ENCODE measurements at places on chromosomes 5 and 9.

DNA sequence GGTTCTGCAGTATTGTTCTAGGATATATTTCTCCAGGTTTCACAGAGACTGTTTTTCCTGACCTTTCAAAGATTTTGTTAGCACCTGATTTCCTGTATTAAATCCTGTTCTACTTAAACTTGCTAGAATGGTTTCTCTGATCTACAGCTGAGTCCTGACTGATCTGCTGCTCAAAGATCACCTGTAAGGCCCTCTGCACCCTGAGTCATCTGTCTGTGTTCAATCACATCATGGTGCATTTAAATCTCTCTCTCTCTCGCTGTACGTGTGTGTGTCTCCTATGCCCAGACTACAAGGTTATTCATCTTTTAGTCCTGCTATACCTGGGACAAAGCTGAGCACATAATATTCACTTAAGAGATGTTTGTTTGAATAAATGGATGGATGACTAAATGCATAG is 13.3 kb upstream of the C5orf63 start:
- DNase-seq = no peak

GRCh38 chr9:20408513-20408912 is 213.8 kb downstream of the MLLT3 start:
- DNase-seq = no peak

DNA sequence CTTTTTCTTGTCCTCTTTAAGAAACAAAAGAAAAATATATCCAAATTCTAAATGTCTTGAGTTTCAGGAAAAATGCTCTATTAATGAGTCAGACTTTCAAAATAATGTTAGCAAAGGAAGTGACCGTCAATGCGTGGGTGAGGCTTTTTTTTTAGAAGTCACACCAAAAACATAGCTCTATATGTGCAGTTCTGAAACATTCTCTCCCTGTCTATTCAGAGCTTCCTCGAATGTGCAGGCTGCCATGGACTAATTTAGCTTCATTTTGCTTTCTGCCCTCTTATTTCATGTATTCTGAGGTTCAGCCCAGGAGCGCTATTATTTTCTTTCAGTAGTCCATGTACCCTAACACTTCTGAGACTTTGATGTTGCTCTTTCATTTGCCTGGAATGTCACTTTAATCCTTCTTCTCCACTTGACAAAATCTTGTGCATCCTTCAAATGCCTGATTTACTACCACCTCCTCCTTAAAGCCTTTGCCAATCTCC is 72.5 kb upstream of the RASA1 start:
- DNase-seq = no peak

DNA sequence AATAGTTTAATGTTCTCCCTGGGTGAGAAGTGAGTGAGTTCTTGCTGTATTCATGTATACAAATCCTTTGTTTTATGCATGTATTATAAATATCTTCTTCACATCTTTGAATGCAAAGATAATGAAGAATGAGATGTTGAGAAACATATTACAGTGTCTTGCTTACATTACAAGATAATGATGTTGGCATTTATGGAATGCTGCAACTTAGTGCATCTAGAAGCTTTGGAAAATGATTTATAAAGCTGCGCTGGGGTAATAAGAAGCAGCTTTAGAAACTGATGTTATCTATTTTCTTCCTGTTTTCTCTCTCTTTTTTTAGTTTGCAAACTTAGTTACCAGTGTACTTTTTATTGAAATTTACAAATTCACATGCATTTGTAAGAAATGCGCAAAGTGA is 673.4 kb downstream of the KCTD16 start:
- DNase-seq = no peak

- no peak for DNase-seq
These were observed at the start of gene RASGRF2 for GRCh38 chr5:80959768-80960442. Gene RASGRF2 (plus strand): TSS chr5:80960363. CDS start chr5:80960739, 376 bp downstream.

GRCh38 chr9:105146677-105147076 is 97.8 kb upstream of the SLC44A1 start:
- DNase-seq = no peak

GRCh38 chr9:126113176-126113575 is 213.5 kb upstream of the MVB12B start:
- DNase-seq = no peak

GRCh38 chr5:38403406-38403805 is 145.0 kb downstream of the EGFLAM start:
- DNase-seq = no peak

DNA sequence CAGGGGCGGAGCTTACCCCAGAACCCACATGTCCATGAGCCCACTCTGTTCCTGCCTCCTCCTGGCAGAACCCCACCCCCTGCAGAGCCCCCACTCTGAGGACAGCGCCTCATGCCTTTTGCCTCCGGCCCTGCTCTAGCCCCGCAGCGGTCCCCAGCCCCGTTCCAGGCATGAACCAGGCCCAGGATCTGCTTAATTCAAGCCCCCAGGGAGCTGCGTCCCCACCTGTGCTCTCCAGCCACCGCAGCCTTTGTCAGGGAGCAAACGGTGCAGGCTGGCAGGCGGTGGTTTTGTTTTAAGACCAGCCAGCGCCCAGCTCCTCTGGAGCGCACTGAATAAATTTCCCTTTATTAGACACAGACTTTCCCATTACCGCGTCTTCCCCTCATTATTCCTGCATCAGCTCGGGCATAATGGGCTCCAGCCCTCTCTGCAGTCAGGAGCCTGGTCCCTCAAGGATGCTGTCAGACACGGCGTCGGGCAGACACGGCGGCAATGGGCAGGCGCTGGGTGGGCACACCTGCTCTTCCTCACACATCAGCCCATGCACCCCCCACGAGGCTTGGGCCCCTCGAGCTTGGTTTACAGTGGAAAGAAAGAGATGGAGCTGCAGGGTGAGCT is 137.6 kb downstream of the OLFM1 start:
- no peak for DNase-seq

DNA sequence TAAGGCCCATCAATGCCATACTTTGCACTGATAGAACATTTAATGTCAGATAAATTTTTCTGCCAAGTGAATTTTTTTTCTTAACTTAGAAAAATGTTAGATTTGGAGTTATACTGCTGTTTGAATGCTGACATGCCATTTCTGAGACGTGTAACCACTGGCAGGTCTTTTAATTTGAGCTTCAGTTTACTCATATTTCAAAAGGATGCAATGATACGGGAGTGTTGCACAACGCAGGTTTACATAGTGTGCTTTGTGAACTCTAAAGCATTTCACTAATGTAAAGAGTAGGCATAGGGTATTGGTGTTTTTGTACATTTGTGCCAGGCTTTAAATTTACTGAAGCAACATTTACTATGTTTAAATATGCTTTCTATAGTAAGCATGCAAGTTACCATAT is 4.2 kb downstream of the ZBTB43 start:
- no peak for DNase-seq

DNA sequence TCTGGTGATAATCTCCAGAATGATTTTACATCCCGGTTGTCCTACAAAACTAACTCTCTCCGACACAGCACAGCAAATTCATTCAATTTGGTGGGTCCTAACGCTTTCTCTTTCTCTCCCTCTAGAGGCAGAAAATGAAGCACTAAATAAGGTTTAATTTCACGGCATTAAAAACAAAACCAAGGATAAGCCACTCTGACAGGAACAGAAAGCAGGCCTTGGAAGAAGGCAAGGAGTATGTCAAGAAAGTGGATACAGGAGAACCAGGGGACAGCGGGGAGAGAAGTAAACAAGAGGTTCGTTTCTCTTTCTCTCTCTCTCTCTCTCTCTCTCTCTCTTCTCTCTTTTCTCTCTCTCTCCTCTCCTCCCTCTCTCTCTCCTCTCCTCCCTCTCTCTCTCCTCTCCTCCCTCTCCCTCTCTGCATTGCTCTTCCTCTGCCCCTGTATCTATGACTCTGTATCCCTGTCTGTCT is 49.8 kb downstream of the EBF1 start:
- no peak for DNase-seq

DNA sequence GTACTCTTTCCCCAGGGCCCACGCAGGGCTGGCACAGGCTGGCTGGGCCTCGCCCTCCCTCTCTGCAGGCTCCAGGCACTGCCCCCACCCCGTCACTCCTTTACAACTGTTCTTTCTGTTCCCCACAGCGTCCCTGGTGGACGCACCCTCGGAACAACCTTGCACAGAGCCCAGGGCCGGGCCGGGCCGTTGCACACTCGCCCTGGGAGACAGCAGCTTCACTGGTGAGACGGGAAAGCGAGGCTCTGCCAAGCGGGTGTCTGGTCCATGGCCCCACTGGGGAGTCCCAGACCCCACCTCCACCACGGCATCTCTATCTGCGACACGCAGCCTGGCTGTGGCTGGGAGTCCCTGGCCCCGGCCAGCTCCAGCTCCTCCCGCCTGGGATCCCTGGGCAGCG is 18.4 kb upstream of the QSOX2 start:
- DNase-seq = no peak

Data from Jurkat, Clone E6-1 (cell line).